ENCODE measurements at places on chromosomes 3 and 15. TPM values are rescaled to one million over a fixed set of nuclear protein-coding genes. Genes with fewer than 3 reads are reported as not detected.

The IQCH gene
- total RNA-seq = 1.4 TPM

DNA sequence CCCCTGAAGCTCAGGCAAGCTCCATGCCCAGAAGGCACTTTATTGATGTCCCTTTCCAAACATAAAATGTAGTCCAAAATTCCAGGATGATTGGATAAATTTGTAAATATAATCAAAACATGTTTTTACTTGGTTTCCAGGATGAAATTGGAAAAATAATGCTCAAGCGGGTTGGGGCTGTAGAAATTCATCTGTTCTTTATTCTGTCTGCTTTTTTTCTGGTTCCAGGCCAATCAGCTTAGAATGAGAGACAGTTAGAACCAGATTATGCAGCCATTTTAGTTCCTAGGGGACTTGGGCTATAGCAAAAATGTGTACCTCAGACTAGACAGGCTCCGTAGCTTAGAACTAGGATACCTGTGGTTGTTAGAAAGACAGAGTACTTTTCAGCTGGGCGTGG, 450.8 kb downstream of the MCTP2 start:
- no peak for DNase-seq

- no peak for DNase-seq
Observed at GRCh38 chr3:50203113-50203808, 1.8 kb upstream of the SLC38A3 start.

- DNase-seq = no peak
Observed at GRCh38 chr3:143209715-143210059, 90.1 kb downstream of the CHST2 start.

- no peak for DNase-seq
Observed at GRCh38 chr15:29920515-29920914, 98.2 kb upstream of the TJP1 start.

DNA sequence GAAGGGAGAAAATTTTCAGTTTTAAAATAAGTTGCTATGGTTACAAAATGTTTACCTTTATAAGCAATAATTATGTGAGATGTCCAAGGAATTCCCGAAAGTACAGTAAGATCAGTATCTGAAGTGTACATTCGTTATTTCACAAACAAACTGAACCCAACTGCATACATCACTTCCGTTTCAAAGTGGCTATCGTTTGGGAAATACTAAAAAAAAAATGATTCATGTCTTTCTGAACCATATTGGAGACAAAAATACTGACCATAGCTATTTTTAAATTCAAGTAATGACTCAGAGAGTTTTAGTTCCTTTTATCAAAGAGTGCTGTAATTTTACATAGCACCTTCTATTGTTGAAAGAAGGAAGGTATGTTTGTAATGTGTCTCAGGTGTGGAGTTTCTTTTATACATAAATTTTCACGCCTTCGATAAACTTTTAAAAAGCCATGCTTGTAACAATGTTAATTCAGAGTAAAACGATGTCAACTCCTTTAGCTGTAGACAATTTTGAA, 8.0 kb upstream of the ANKRD28 start:
- DNase-seq = no peak

DNA sequence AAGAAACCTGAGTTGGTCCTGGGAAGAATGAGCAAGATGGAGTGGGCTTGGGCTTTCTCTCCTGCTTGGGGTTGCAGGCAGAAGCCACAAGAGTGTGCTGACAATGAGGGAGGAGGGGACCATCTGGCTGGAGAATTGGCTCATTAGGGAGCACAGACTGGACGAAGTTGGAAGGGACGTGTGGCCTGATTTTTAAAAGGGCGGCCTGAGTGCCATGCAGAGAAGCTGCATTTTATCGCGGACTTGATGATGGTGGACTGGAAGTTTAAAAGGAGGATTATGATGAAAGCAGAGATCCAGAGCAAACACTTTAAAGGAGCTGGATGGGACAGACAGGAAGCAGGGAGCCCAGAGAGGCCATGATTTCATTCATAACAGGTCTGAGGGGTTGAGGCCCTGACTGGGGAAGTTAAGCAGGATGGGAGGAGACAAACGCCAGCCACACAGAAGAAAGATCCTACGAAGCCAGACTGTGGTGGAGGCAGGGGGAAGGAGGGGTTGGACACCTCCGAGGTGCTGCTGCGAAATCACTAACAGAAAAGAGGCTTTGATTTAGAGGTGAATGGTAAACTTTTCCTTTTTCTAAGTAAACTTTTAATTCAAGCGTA, 23.6 kb downstream of the TLNRD1 start:
- no peak for DNase-seq

- DNase-seq = no peak
Observed at GRCh38 chr3:151219056-151219455, 16.0 kb upstream of the GPR171 start.

All from sigmoid colon (tissue), 7 donors.